ENCODE measurements at places on chromosomes 7 and 10.

DNA sequence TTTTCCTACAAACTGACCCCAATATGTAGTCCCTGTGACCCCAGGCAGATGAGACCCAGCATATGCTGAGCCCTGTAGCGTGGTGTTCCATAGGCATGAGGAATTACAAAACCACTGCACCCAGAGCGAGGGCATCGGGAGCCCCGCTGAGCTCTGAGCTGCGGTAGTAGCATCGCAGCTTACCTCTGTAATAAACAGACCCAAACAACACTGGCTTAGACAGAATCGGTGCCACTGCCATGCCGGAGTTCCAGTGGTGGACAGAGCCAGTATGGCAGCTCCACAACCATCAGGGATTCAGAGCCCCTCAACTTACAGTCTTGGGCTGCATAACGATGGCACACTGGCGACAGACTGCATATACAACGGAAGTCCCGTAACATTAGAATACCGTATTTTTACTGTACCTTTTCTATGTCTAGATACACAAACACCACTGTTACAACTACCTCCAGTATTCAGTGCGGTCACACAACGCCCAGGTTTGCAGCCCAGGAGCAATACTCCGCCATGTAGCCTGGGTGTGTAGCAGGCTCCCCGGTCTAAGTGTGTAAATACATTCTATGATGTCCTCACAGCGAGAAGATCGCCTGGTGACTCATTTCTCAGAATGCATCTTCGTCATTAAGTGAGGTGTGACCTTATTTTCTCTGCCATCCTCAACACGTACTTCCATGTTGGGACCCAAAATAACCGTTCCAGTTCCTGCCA is 68.8 kb downstream of the PROSER2 start:
- DNase-seq: no peak

DNA sequence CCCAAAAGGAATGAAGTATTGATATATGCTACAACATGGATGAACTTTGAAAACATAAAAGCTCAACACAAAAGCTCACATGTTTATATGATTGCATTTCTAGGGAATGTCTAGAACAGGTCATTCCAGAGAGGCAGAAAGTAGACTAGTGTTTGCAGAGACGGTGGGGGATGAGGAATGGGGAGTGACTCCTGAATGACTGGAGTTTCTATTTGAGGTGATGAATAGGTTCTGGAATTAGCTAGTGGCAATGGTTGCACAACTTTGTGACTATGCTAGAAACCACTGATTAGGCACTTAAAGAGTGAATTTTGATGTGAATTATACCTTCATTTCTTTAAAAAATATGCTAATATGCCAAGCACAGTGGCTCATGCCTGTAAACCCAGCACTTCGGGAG is 6.9 kb downstream of the KPNA7 start:
- no peak for DNase-seq

DNA sequence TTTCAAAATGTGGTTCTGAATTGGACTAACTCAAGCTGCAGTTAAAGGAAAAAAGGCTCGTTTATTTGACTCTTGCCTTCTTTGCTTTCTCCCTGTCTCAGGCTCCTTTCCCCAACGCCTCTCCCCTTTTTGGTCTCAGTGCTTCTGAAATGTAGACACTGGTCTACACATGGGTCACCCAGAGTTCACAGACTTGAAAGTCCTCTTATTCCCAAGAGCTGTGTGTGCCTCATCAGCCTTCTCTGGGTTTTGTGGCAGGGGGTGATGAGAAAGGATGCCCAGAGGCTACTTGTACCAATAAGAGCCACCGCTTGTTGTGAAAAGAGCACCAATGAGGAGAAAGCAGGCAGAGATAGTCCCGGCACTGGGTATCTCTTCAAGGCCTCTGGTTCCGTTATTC is 125.7 kb downstream of the BICC1 start:
- DNase-seq: peak; percentile 59

- peak; percentile 50 for DNase-seq
Measured at GRCh38 chr10:44383749-44384600, 922 bp downstream of the CXCL12 start.

DNA sequence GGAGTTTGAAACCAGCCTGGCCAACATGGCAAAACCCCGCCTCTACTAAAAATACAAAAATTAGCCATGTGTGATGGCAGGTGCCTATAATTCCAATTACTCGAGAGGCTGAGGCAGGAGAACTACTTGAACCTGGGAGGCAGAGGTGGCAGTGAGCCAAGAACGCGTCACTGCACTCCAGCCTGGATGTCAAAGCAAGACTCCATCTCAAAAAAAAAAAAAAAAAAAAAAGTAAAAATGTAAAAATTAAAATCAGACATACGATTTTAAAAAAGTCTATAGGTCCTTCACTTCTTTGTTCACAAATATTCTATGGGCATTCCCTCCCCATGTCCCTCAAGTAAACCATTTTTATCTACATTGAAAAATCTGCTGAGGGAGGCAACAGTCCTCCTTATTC is 34.9 kb upstream of the TLL2 start:
- no peak for DNase-seq

DNA sequence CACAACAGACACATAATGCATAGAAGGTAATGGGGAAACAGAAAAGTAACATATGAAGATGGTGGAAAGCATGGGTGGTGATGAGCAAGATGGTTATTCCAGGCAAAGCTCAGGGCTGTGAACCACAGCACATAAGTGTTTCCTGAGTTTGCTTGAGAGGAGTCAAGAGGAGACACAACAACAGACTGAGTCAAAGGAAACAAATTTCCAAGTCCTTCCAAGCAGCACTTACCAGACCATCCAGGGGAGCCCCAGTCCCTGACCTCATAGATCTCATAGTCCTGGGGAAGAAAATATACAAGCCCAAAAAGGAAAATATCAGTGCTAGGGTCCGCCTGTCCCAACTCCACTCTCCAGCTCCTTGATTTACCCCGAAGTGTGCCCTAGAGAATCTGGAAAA is 216.6 kb upstream of the FZD1 start:
- DNase-seq: no peak

GRCh38 chr7:82539969-82540368 is 96.4 kb upstream of the CACNA2D1 start:
- DNase-seq: no peak

DNA sequence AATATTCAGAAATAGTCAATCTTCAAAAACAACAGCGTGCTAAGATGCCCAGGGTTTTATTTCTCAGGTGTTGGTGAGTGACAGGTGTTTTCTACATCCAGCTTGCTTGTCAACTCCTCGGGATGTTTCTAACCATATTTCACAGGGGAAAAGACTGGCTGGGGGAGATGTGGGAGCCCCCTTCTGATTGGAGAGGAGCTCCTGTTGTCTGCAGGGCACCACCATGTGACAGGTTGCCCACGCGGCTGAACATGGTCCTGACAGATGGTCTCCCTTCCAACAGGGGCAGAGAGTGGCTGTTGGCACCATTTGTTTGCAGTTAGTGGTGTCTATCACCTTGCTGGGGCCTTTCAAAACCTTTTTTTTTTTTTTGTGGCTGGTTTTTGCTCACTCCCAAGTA is 16.5 kb upstream of the GPR26 start:
- DNase-seq: no peak

GRCh38 chr10:120506674-120507073 is 49.6 kb downstream of the PLPP4 start:
- DNase-seq: no peak

DNA sequence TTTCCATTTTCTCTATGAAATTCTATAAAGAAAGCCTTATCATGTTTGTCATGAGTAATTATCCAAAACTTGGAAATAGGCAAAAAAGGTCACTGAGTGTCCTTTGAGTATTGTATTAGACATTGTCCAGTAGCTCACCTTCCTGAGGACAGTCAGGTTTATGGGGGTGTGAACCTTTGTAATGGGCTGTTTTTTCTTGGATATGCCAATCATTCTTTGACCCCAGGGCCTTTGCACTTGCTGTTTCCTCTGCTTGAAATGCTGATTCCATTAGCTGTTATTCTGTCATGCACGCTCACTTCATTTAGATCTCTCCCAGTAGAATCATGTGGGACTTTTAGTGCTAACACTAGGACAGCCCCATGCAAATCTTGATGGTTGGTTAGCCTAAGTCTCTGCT is 4.9 kb downstream of the CCDC172 start:
- no peak for DNase-seq

- DNase-seq: no peak
Measured at GRCh38 chr10:64760371-64760770, 1239.2 kb downstream of the REEP3 start.

DNA sequence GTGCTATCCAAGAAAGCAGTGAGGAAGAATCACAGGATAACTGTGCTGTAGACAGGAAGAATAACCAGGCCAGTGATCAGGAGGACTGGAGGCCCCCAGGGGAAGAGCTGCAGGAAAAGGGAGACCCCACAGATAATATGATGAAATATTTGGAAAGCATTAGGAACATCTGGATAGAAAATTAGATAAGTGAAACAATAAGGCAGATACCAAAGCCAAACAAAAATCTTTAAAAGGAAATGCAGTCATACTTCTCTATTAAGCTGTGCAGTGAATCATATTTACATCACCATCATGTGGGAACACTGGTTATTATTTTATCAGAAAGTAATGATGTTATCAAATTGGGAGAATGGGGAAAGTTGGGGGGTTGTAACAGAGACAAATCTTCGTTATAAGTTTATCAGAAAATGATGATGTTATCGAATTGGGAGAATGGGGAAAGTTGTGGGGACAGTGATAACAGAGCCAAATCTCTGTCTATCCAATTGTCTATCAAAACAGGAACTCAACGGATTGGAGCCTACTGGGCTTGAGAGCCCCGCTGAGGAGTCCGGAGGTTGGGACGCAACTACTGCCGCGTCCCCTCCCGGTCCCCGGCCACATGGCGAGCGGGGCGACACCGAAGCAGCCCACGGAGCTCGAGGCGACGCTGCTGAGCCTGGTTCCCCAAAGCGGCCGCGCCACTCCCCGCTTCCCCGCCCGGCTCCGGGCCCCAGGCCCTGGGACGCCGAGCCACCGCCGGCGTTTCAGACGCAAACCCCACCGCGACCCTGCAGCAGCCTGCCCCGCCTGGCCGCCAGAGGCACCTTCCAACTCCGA is 14.0 kb upstream of the RALA start:
- peak; percentile 59 for DNase-seq

GRCh38 chr7:95396136-95397032 is at the start of gene PON3:
TSS of gene PON3 (minus strand) at chr7:95396375. CDS start at chr7:95396350, 25 bp downstream.
- peak; percentile 45 for DNase-seq

GRCh38 chr7:55569269-55569663 is 3.0 kb downstream of the VOPP1 start:
- no peak for DNase-seq

DNA sequence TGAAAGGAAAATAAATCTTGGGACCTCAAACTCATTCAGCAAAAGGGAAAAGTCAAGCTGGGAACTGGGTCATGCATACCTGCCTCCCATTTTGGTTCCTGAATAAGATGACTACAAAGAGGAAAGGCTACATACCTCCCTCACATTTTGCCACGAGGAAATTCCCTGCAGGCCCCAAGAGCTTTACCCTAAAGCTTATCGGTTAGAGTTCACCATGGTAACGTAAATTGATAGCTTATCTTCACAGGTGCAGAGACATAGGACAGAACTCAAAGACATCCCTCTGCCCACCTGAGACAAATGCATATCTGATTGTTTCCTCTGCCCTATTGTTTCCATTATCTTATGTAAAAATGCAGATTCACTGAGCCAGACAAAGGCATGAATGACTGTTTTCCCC is 31.5 kb upstream of the GRB10 start:
- no peak for DNase-seq

- DNase-seq: no peak
Measured at GRCh38 chr10:20975236-20975635, 78.1 kb upstream of the NEBL start.

- DNase-seq: no peak
Measured at GRCh38 chr10:71984126-71984808, 20.1 kb downstream of the CHST3 start.

DNA sequence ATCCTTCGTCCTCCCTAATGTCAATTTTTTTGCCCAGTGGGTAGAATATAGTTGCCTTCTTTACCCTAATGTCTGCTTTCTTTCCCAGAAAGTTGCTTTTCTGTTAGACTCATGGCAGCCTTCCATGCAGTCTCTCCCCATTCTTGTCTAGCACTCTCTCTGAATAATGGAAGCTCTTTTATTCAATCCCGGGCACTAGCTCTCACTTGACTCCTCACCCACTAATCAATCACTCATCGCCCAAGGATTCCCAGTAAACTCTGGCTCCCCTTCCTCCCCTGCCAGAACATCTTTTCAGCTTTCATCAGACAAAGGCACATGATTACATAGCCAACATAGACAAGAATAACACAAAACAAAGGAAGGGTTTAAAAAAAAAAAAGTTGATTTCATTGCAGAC is 100.2 kb upstream of the RELN start:
- DNase-seq: no peak

- DNase-seq: no peak
Measured at GRCh38 chr7:156474241-156474743, 166.3 kb upstream of the RNF32 start.

GRCh38 chr7:48298779-48299178 is 127.5 kb downstream of the ABCA13 start:
- no peak for DNase-seq

DNA sequence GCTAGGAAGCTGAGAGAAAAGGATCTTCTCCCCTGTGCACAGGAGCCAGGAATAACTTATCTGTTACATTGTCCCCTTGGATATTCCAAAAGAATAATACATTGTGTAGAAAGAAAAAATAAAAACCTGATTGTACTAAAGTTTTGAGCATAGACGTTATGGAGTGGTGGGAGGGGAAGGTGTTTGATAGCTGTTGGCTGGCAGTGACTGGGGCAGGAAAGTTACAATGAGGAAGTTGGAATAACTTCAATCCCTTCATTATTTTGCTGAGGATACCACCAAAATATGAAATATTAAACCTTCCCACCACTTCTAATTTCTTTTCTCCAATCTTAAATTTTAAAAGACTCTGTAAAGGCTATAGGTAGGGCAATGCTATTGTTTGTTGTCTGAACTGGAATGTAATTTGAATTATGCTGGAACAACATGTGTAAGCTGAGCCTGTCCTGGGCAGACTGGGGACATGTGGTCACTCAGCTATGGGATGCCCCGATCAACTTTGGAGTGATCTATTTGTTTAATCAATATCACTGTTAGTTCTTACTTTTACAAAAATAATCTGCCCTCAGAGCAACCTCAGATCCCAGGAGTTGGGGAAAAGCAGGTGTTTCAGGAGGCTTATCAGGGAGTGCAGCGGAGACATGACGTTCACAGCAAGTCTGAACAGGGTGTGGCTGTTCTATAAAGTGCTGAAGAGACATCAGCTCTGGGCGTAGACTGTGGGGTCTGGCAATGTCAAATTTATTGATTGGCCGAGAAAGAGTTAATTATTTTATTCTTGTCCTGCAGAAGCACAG is 20.8 kb downstream of the CYP3A43 start:
- DNase-seq: no peak

DNA sequence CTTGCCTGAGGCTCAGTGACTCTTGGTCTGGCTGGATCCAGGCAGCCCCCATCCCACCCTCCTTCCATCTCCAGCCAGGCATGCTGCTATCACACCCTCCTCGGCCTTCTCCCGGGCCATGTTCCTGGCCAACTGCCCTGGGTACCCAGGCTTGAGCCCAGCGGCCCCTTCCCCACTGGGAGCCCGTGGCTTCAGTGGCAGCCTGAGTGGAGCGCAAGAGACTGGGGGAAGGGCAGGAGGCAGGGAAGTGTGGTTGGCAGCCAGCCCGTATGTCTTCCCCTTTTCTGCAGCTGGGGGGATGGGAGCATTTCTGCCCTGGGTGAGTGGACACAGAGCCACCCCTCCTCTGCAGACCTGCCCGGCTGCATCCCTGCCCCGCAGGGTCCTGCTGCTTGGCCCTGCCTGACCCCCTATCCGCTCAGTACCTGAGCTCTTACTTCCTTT is 148.5 kb downstream of the ARHGAP22 start:
- DNase-seq: peak; percentile 86
